ENCODE measurements at places on chromosomes 3 and 15.

- no peaks in the 10 kb centered on the region for H3K36me3 ChIP-seq
- no peak for DNase-seq
- no peaks in the 10 kb centered on the region for H3K4me1 ChIP-seq
- no peak overlapping the region for H3K27ac ChIP-seq
- no peaks in the 10 kb centered on the region for H3K27me3 ChIP-seq
- H3K4me3 ChIP-seq = no peak overlapping the region
These were observed 50.0 kb upstream of the RFX7 start for GRCh38 chr15:56293495-56294292.

- H3K4me3 ChIP-seq = peak overlapping the region; percentile 4
- peak; percentile 44 for DNase-seq
- peaks cover 8% of the 10 kb centered on the region for H3K36me3 ChIP-seq
- H3K27ac ChIP-seq = peak overlapping the region; percentile 71
- no peaks in the 10 kb centered on the region for H3K27me3 ChIP-seq
- peaks cover 34% of the 10 kb centered on the region for H3K4me1 ChIP-seq
These were observed 572.6 kb downstream of the FOXP1 start for GRCh38 chr3:71010726-71011455.

DNA sequence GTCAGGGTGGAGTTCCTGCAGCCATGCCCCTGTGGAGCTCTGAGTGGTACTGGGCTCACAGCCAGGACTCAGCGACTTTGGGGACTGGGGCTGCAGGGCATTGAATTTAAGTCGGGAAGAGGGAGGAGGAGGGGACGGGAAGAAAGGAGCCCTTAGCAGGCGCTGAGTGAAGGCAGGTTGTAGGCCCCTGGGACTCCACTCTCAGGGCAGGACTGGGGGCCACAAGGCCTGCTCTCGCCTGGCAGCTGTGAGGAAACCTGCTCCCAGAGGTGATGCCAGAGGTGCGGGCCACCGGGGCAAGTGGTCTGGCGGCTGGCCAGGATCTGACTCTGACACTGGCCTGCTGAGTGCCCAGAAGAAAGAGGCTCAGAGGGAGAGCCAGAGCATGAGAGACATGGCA lies 73.5 kb downstream of the EPHB3 start:
- H3K4me1 ChIP-seq = no peaks in the 10 kb centered on the region
- H3K36me3 ChIP-seq = no peaks in the 10 kb centered on the region
- H3K4me3 ChIP-seq = no peak overlapping the region
- DNase-seq = no peak
- no peaks in the 10 kb centered on the region for H3K27me3 ChIP-seq

DNA sequence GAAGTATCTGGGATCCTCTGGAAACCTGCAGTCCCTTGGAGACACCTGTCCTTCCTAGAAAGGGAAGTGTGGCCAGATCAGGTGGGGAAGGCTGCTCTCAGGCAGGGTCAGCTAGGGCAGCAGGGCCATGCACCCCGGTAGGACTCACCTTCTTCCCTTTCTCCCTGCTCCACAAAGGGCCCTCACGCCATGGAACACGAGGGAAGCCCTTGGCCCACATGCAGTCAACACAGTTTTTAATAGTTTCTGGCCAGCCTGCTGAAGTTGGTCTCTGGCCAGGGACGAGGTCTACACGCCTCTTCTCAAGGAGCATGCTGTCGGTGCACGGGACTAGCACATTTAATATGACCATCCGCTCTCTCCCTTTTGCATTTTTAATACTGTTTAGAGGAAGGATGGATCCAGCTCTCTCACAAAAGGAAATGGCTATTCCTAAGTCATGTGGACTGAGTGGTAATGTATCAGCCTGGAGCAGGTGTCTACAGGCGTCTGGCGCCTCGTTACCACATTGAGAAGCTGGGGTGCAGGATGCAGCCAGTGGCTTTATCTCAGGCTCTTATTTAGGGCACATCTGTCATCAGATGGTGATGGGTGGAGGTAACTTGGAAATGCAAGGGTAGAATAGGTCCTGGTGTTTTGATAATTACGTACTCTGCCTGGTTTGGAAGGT lies 153.9 kb downstream of the KLF13 start:
- no peaks in the 10 kb centered on the region for H3K27me3 ChIP-seq
- H3K4me1 ChIP-seq = peaks cover 16% of the 10 kb centered on the region
- no peak overlapping the region for H3K27ac ChIP-seq
- DNase-seq = no peak
- H3K4me3 ChIP-seq = no peak overlapping the region

GRCh38 chr3:134253475-134254226 lies 3.0 kb upstream of the RYK start:
- no peak overlapping the region for H3K4me3 ChIP-seq
- H3K36me3 ChIP-seq = no peaks in the 10 kb centered on the region
- no peaks in the 10 kb centered on the region for H3K4me1 ChIP-seq
- no peaks in the 10 kb centered on the region for H3K27me3 ChIP-seq
- no peak overlapping the region for H3K27ac ChIP-seq
- DNase-seq = no peak

DNA sequence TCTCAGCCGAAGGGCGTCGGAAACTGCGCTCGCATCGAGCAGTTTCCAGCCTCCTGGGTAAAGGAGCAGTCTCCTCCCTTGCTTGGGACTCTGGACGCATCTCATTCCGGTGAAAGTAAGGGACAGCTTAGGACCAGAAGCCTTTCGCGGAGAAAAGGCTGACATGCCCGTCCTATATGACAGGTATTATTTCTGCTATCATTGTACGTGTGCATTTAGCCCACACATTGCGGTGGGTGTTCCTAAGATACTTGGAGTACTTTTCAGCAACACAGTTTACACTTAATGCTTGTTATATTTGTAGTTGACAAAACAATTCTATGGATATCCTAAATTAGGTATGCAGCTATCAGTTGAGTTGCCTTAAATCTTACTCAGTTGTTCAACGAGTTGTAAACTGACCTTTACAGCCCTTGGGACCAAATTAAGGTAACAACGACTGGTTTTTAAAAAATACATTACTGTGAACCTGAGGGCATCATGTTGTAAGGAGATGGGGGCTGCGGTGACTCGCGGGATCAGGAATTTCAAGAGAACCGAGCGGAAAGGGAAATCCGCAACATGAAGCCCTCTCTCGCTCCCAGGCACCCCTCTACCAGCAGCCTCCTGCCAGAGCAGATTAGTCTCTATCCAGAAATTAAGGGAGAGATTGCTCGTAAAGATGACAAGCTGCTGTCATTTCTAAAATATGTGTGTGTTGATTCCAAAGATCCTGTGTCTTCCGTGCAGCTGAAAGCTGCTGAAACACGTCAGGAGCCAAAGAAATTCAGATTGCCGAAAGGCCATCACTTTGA lies 632 bp upstream of the COPS2 start:
- peak overlapping the region; percentile 86 for H3K27ac ChIP-seq
- no peak for DNase-seq
- peaks cover 13% of the 10 kb centered on the region for H3K4me1 ChIP-seq
- no peaks in the 10 kb centered on the region for H3K27me3 ChIP-seq
- no peaks in the 10 kb centered on the region for H3K36me3 ChIP-seq

- H3K36me3 ChIP-seq = no peaks in the 10 kb centered on the region
- no peaks in the 10 kb centered on the region for H3K27me3 ChIP-seq
- no peak overlapping the region for H3K4me3 ChIP-seq
- no peak overlapping the region for H3K27ac ChIP-seq
These were observed 567.3 kb upstream of the LMCD1 start for GRCh38 chr3:7934362-7934761.

DNA sequence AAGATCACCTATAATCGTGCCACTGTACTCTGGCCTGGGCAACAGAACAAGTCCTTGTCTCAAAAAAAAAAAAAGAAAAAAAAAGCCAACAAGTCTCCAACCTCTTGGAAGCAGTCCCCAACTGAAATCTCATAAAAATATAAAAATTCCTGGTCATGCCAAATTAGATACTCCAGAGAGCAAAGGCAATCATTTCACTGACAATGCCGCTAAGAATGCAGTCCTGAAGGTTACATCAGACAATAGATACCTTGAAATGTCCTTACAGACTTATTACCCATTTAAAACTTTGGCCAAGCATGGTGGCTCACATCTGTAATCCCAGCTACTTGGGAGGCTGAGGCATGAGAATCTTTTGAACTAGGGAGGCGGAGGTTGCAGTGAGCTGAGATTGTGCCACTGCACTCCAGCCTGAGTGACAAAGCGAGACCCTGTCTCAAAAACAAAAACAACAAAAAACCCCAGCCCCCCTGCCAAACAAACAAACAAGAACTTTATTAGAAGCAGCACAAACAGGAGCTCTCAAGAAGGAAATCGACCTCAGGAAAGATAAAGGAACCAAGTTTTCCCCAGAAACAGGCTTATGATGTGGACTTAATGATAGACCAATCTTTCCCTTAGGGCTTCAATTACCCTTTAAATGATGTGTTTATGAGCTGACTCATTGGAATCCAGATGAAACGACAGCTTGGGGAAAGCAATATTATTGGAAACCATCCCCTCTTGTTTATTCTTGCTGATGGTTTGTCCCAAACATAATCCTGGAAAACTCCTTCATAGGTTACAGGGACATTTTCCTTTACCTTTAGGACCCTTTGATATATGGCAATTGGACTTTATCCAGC lies 53.1 kb upstream of the XCR1 start:
- no peak overlapping the region for H3K4me3 ChIP-seq
- no peaks in the 10 kb centered on the region for H3K36me3 ChIP-seq
- no peak overlapping the region for H3K27ac ChIP-seq
- H3K4me1 ChIP-seq = no peaks in the 10 kb centered on the region
- H3K27me3 ChIP-seq = no peaks in the 10 kb centered on the region

DNA sequence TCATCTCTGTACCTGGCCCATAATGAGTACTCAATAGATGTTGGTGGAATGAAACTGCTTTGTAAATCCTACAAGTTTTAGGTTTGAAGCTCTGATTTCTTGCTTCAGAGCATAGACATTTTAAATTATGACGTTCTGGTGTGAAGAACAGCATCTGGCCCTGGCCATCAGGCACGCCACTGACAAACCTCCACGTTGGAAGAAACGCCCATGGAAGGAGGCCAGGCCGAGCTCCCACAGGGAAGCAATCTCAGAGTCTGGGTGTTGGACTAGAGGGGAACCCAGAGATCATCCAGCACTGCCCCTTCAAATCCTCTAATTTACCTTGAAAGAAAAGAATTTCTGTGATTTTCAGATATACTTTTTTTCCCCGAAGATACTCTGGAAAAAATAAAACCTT lies 328.1 kb upstream of the RGMA start:
- DNase-seq = no peak
- H3K36me3 ChIP-seq = no peaks in the 10 kb centered on the region
- no peak overlapping the region for H3K4me3 ChIP-seq
- H3K27me3 ChIP-seq = no peaks in the 10 kb centered on the region
- no peaks in the 10 kb centered on the region for H3K4me1 ChIP-seq

- H3K4me1 ChIP-seq = peaks cover 1% of the 10 kb centered on the region
- no peaks in the 10 kb centered on the region for H3K27me3 ChIP-seq
- no peak overlapping the region for H3K4me3 ChIP-seq
- H3K36me3 ChIP-seq = no peaks in the 10 kb centered on the region
- no peak overlapping the region for H3K27ac ChIP-seq
- no peak for DNase-seq
These were observed 6.3 kb upstream of the ATP1B3 start for GRCh38 chr3:141870091-141870687.

DNA sequence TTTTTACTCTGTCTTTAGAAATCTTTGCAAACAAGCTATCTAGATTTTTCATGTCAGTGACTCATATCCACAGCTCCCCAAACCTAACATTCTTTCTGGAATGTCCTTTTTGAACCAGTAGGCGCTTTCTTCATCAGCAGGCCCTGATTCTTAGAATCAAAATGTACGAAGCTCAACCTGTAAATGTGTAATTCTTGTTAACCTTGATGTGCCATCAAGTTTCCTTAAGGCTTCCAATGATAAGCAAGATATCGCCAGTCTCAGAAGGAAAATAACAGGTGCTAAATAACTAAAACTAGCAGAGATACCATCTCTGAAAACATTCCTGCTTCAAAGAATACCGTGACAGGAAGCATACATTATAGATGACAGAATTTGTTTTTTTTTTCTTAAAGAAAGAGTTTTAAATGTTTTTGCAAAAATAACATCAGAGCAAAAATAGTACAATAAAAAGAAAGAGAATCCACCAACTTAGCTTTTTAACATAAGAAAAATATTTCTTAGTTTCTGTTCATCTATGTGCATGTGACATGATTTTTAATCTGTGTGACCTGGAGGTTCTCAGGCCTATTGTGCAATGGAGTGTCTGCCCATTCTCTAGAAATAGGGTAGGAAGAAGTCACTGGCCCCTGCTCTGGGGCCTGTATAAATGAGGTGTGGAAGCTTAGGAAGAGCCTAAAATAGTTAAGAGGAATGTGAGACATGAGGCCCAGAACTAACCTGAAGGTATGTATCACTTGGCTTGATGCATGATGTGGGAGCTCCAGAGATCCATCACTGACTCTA lies 14.7 kb upstream of the SECISBP2L start:
- H3K4me3 ChIP-seq = no peak overlapping the region
- H3K36me3 ChIP-seq = no peaks in the 10 kb centered on the region
- no peak overlapping the region for H3K27ac ChIP-seq
- H3K4me1 ChIP-seq = no peaks in the 10 kb centered on the region
- no peak for DNase-seq
- H3K27me3 ChIP-seq = no peaks in the 10 kb centered on the region

GRCh38 chr3:194801461-194802432 lies 116.1 kb downstream of the FAM43A start:
- DNase-seq = no peak
- no peak overlapping the region for H3K27ac ChIP-seq
- no peaks in the 10 kb centered on the region for H3K4me1 ChIP-seq
- no peaks in the 10 kb centered on the region for H3K36me3 ChIP-seq

DNA sequence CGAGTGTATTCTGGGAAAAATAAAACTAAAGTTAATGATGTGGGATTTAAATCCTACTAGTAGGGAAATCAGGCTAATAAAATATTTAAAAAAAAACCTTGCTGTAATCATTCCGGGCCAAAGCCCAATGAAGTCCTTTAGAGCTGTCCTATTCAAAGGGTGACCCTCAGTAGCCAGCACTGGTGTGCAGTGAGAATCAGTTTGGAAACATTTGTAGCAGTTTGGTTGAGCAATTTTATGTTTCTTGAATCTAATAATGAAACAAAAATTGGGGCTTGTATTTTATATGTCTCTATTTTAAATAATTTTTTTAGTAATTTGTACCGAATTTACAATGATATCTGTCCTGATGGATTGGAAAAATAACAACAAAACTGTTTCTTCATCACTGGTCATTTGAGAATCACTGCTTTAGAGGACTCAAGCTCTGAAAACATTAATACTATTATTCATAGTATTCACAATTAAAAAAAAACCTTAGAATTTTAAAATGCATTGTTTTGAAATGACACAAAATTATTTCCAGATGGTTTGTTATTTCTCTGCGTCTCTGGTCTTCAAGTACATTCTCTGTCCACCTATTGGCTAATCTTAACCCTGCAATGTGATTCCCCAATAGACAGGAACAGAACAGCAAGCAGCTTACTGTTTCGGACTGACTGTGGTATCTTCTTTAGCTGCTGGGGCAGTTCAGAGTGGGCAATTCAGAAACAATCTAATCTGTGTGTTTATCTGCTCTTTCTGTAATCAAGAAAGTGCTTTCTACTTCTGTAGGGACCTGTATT lies 71.2 kb downstream of the OTOL1 start:
- H3K4me1 ChIP-seq = no peaks in the 10 kb centered on the region
- DNase-seq = no peak
- H3K4me3 ChIP-seq = no peak overlapping the region

DNA sequence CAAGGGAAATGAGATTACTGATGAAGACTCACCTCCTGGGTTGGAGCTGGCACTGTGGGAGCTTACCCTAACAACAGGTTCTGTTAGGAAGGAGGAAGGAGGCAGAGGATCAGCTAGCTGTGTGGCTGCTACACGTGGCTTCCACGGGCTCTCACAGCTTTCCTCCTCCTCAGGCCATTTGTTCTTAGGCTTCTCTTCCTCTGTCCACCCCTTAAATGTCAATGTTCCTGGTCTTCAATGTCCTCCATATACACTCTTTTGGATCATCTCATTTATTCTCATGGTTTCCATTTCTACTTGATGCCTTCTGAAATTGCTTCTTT lies 5.0 kb downstream of the PIGZ start:
- no peak for DNase-seq
- H3K4me3 ChIP-seq = no peak overlapping the region
- peaks cover 6% of the 10 kb centered on the region for H3K4me1 ChIP-seq
- H3K27ac ChIP-seq = no peak overlapping the region
- no peaks in the 10 kb centered on the region for H3K27me3 ChIP-seq

Measured in effector memory CD4-positive, alpha-beta T cell (primary cell).